ENCODE measurements at places on chromosomes 6 and 20. TPM values are rescaled to one million over a fixed set of nuclear protein-coding genes. Genes with fewer than 3 reads are reported as not detected.
A peak's percentile ranks its signal among the peaks of the same experiment; 100 is the strongest.

HSPA12B gene
- polyA plus RNA-seq = 13.1 TPM

- DNase-seq = no peak
These were observed 369 bp downstream of the SLC4A11 start for GRCh38 chr20:3238616-3239025.

- DNase-seq = no peak
These were observed 27.6 kb downstream of the CDH26 start for GRCh38 chr20:59985864-59986263.

GRCh38 chr20:9523636-9524035 lies 9.2 kb downstream of the LAMP5 start:
- DNase-seq = no peak

DNA sequence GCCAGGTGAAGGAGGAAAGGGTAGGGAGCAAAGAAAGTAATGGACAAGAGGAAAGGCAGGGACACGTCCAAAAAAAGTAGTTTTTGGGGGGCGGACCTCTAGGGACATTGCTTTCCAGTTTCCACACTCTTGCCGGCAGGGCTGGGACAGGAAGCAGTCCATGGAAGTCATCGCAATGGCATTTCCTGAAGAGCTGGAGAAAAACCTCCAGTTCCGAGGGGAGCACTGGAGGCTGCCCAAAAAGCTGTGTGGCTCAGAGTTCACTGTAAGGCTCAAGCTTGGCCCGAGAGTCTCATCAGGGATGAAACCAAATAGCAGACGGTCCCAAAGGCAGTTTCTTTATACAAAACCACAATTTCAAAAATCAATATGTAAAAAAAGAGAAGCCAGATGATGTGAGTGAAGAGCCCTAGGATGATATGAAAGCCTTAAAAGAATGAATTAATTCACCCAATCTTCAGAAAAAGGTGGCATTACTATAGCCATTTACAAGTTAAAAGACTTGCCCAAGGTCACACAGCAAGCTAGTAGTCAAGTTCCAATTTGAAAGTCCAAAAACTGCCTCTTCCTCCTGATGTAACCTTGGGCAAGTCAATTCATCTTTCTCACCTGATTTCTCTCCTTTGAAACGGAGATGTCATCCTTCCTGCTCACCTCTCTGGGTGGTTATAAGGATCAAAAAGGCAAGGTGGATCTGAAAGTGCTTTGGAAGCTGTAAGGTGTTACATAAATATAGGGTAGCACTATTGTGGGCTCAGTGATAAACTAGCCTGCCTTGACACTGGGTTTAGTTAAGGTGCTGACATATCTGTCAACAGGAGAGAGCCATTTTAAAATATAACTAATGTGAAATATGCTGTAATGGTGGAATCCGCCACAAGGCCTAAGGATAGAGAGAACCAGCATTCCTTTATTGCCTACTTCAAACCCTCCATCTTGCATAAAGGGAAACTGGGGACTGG lies 9.1 kb downstream of the BCL2L1 start:
- DNase-seq = no peak

DNA sequence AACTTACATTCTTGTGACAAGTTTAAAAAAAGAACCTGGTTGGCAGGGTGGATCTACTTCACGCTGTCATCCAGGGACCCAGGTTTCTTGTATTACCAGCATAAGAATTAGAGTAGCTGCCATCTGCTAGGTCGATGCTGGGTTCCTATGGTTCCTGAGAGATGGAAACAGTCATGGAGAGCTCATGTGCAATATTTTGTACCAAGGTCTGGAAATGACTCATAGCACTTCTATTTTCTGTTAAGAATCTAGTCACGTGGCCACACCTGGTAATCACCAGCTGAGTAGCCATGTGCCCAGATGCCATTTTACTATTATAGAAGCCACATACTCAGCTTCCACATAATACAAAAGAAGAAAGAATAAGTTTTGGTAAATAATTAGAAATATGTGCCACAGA lies 171.3 kb downstream of the CD83 start:
- DNase-seq = no peak

BPI gene
- polyA plus RNA-seq = 0.44 TPM

- no peak for DNase-seq
These were observed 111.2 kb upstream of the SIM1 start for GRCh38 chr6:100575921-100576320.

- DNase-seq = no peak
These were observed 42.4 kb upstream of the CHRNA4 start for GRCh38 chr20:63403403-63404105.

CLPSL2 gene
- polyA plus RNA-seq = not detected

- DNase-seq = no peak
These were observed 182.7 kb upstream of the AKAP12 start for GRCh38 chr6:151057061-151057460.

DNA sequence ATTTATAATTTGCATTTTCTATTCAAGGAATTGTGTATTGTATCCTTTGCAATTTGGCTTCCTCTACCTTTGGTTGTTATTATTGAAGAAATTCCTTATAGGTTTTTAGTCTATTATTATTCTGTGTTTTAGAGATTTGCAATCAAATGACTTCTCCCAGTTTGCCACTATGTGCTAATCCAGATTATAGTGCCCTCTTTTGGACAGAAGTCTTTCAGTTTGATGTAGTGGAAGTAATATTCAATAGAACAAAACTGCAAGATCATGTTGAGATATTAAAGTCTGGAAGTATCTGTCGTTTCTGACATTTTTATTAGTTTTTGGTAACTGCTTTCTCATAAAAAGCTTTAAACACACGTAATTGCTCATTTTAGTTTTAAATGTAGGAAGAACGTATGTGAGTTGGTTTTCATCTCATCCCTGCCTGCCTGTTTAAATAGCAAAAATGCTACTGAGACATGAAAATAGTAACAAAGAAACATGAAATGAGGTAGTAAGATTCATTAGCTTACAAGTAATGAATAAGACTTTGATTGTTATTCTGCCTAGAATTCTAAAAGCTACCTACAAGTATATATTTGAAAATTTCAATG lies 72.8 kb downstream of the RTN4IP1 start:
- no peak for DNase-seq

DNA sequence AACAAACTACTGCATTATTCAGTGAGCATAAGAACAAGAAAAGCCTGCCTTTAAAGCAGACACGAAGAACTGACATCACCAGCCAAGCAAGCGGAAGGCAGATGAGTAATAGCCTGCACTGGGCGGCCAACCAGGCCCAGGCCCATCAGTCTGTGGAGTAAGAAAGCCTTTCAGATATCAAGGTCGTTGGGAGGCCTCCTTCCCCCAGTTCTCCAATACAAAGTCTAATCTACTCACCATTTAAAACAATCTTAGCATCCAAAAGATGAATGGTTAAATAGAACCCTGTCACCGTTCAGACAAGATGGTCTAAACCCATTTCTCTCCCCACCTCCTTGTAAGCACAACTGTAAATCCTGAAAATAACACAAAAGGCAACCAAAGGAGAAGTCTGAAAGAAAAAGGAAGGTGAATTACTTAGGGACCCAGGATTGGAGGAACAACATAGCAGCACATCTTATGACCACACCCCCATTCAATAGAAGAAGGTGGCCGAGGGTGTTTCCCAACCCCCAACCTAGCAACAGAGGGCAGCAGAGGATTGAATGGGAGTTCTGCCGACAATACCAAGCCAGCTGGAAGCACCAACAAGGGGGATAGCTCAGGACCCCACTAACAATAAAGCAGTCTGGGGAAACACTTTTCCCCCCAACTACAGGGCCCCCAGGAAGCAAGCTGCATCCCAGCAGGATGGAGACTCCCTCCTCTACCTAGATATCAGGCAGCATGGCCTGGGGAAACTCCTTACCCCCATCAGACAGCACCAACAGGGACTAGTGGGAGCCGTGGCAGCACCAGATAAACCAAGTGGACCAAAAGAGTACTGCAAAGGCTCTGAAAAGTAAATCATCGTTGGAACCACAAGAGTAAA lies 67.9 kb downstream of the ZHX3 start:
- no peak for DNase-seq

DNA sequence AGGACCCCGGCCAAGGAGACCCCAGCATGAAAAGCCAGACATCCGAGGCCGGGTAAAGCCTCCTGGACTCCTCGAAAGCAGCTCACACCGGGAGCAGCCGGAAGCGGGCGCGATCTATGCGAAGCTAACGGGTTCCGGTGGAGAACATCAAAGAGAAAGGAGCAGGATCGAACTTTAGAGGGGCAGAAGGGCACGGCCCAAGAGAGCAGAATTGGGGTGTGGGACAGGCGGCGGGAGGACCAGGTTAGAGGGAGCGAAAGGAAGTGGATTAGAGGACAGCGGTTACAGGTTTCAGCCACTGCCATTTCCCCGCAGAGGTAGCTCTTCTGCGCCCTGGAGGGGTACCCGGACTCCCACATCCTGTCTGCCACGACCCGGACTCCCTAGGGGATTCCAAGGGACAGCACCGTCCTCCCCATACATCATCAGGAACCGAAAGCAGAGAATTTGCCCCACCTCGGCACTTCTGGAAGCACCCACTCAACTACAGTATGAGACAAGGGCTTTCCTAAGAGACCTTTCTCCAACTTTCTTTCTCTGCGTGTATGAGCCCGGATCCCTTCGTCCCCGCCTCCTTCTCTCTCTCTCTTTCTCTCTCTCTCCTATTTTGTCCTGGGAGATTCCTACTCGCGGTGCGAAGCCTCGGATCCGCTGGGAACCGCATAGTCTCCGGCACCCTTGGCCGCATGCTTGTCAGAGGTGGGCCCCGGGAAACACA lies 507 bp upstream of the VGLL2 start:
- no peak for DNase-seq

PNLDC1 gene
- polyA plus RNA-seq = 0.36 TPM

- DNase-seq = no peak
These were observed 104.9 kb upstream of the IYD start for GRCh38 chr6:150263765-150264404.

CAPN11 gene
- polyA plus RNA-seq = 0.12 TPM

ARG1 gene
- 0.65 TPM for polyA plus RNA-seq

DNA sequence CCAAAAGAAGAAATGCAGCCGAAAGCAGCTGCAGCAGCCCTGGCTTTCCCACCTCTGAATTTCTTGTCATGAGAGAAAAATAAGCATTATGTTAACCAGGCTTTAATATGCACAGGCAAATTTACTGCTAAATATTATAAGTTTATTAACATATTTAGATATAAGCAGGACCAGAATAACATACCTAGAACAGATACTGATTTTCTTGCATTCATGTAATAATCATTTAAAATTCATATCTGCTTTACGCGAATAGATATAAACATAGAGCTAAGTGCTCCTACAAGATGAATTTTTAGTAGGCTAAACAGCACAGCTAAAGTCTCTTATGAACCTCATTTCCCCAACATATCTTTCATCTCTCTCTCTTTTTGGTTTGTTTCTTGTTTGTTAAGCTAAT lies 14.7 kb downstream of the CD93 start:
- no peak for DNase-seq

SPAG4 gene
- polyA plus RNA-seq = 2.3 TPM

B3GALT4 gene
- 3.4 TPM for polyA plus RNA-seq

DNA sequence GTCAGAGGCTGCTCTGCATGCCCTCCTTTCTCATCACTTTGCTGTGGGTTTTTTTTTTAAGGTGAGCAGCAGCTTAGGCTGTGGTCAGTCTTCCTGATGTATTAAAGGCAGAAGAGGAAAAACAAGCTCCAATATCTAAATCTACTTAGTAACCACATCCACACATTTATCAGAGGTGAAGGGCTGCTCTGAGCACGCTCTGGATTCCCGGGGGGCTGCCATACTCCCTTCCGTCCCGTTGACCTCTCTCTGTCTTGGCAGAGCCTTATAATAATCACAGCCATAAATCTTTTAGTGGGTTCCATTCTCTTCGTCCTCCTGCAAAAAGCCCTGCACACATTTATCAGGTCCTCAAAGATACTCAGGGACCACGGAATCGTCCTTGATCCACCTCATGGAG lies 2.7 kb upstream of the LEMD2 start:
- DNase-seq = no peak

HLA-DRB1 gene
- polyA plus RNA-seq = 71.5 TPM

DNA sequence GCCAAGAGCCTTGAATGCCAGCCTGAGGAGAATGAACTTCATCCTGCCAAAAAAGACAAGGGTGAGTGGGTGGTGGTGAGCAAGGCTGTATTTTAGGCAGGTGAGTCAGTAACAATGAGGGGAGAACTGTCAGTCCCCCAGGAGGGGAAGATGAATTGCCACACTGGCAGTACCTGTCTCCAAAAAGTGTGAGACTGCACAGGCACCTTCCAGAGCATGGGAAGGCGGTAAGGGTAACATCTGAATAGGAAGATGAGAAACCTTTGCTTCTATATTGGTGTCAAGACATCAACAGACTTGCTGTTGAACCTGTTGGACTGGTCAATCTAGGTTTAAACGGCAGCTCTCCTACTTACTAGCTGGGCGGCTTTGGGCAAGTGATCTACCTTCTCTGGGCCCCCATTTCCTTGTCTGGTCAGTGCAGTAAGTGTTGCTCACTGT lies 30.9 kb downstream of the STK35 start:
- DNase-seq = no peak

DNA sequence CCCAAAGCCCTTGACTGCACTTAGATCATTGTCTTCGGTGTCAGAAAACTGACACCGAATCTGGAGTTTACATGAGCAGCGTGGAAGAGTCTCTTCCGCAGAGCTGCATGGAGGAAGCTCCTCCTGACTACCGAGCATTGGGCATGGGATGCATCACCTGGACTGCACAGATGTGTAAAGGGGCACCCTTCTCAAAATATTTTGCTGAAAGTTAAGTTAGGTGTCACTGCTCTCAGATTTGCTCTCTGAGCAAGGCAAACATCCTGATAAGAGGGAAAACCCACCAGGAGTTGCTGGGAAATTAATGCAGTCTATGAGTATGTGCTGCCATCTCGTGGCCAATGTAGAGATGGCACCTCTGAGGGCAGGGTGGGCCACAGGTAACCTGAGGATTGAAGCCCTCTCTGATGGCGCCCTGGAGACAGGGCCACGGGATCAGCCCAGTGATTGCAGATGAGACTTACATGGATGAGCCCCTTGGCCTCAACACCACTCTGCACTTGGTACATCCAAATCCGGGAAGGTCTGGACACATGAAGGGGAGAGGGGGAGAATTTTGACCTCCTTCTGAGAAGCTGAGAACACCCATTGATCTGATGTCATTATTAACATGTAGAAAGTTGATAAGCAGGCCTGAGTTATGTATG lies 129.9 kb downstream of the LPA start:
- DNase-seq = peak; percentile 33

DNA sequence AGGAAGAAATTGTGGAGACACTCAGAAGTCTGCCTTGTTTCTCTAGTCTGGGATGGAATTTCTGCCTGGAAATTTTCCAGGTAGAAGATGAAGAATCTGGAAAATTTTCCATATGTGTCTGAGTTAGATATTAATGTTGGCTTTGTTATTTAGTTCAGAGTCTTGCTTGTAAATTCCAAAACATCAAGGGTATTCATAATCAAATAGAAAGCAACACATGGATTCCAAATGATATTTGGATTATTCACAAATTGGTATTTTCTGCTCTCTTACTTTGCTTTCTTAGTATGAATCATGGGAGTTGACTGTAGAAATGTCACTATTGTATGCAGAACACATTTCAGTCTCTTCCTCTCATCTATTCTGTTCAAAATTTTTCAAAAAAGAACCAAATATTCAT lies 116.0 kb downstream of the GRIK2 start:
- no peak for DNase-seq

TOMM6 gene
- 257 TPM for polyA plus RNA-seq

- no peak for DNase-seq
These were observed 144.5 kb downstream of the MAP3K7 start for GRCh38 chr6:90442366-90442765.
